ENCODE measurements at places on chromosomes 2 and 18. TPM values are rescaled to one million over a fixed set of nuclear protein-coding genes. Genes with fewer than 3 reads are reported as not detected.

The CYTIP gene
- 444 TPM for total RNA-seq

The UGT1A4 gene
- not detected for total RNA-seq

DNA sequence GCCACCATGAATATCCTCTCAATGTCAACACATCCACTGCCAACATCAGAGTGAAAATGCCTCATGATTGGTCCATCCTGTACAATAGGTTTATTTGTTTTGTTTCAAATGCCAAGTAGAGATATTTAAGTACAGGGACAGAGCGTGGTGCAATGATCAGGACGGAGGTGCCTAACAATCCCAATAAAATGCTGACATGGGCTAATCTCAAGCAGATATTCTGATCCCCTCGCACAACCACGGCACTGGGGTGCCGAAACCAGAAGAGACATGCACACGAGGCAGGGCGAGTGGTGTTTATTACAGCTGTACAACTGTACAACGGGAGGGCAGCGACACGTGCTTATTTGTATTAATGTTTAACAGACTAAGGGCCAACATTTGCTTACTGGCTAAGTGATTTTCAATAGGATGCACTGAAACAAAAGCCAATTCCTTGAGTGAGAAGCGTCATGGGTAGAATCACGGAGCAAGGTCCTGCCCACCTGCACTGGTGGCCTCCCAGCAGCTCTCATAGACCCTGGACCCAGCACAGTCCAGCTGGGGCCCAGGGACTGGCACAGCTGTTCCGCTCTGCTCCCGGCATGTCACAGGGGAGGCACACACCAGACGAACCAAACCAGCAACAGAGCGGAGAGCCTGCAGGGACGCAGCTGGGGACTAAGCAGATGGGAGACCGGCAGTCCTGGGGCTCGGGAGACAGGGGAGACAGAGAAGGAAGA, 101.4 kb downstream of the HDAC4 start:
- peaks cover 8% of the 10 kb centered on the region for H3K36me3 ChIP-seq
- H3K4me3 ChIP-seq: peak overlapping the region; percentile 88
- peaks cover 16% of the 10 kb centered on the region for H3K27me3 ChIP-seq

GRCh38 chr18:40249390-40250080, 1705.5 kb upstream of the PIK3C3 start:
- H3K27me3 ChIP-seq: no peaks in the 10 kb centered on the region
- H3K4me3 ChIP-seq: no peak overlapping the region
- no peak overlapping the region for H3K27ac ChIP-seq
- no peaks in the 10 kb centered on the region for H3K36me3 ChIP-seq

GRCh38 chr2:47504174-47504810, 101.3 kb downstream of the MSH2 start:
- peaks cover 23% of the 10 kb centered on the region for H3K4me1 ChIP-seq
- H3K27ac ChIP-seq: no peak overlapping the region
- no peak for DNase-seq

DNA sequence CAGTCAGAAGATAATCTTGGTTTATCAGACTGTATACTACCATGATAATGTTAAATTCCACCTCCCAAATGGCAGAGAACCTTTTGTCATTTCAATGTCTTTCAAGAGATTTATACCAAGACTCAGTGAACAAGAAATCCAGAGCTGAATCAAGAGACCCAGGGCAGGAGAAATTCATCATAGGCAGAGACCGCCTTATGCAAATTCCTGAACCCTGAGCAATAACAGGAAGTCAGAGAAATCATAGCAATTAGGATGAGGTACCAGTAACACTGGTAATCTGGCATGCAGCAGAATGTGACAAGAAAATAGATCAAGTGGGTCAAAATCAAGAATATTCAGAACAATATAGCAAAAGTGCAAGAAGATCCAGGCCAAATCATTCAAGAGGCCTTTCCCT, 412.4 kb upstream of the LRATD1 start:
- H3K27ac ChIP-seq: no peak overlapping the region
- no peak for DNase-seq
- no peaks in the 10 kb centered on the region for H3K36me3 ChIP-seq
- H3K4me1 ChIP-seq: no peaks in the 10 kb centered on the region
